GM12865 (cell line): ENCODE measurements at places on chromosomes 7 and 10.

DNA sequence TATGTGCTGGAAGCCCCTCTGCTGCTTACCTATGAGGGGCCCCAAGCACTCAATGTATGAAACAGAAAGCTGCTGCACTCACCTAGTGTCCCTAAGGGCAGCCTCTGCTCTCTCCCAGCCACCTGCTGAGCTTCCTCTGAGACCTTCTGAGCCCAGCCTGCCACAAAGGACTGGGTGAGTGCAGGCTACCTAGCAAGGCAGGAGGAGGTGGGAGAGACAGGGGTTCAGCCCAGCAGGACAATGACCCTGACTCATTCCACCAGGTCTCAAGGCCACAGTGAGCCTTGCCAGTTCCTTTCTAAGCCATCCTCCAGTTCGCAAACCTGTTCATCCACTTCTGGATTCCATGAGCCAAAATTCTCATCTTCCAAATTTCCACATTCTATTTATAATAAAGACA is 16.3 kb downstream of the VOPP1 start:
- peak; percentile 64 for DNase-seq

DNA sequence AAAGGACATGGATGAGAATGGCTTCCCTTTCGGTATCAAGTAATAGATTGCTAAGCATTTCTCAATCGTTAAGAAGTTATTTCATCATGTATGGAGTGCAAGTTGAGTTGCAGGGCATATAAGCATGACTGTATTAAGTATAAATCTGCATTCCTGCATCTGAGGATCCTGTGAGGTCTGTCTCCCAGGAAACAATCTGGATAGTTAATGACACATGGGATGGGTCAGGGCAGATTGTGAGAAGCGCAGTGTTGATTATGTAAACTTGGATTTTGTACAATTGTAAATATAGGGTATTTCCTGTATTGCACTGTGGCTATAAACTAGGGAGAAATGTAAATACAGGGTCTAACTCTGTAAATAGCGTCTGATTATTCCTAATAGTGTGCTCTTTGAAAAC is 102.6 kb downstream of the PLXDC2 start:
- DNase-seq, result no peak

DNA sequence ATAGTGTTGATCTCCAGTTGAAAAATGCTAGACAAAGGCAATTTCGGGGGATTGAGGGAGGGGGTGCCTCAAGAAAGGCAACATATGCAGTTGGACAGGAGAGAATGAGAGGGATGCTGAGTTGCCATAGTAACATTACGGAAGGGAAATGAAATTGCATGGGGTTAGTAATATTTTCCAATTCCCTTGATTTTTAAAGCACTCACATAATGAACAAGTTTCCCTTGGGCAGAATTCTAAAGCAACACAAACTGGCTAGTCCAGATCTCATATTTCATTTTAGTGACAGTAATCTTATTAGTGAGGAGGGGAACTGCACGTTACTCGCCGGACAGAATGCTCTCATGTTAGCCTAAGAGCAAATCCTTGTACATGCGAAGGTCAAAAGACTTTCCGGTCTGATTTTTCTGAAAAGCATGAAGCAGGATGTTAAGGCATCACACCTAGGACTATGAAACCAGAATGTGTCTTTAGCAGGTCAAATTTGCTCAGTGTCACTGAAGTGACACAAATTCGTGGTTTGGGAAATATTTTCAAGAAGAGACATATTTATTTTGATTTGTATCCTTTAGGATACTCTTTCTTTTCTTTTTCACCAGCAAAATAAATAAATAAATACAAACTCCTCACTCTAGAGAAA is 165.5 kb downstream of the ANK3 start:
- DNase-seq, result no peak

- DNase-seq, result no peak
These were observed 317.2 kb downstream of the PHF14 start for GRCh38 chr7:11290863-11291262.

- DNase-seq, result no peak
These were observed 243.7 kb upstream of the SP8 start for GRCh38 chr7:21030237-21030871.

DNA sequence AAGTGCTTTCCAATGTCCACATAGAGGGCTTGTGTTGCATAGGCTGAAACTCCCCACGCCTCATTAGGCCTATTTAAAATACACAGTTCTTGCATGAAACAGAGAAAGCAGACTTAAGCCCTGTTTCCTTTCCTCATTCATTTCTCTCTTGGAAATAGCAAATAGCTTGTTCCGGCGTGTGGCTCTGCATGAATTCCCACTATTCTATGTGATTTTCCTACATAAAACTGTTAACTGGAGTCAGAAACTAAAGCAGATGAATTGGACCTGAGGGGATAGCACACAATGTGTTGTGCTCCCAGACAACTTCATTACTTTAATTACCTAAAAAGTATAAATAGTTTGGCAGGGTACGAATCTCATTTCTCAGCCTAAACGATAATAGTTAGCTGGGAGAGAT is 981.5 kb downstream of the SORCS1 start:
- no peak for DNase-seq

DNA sequence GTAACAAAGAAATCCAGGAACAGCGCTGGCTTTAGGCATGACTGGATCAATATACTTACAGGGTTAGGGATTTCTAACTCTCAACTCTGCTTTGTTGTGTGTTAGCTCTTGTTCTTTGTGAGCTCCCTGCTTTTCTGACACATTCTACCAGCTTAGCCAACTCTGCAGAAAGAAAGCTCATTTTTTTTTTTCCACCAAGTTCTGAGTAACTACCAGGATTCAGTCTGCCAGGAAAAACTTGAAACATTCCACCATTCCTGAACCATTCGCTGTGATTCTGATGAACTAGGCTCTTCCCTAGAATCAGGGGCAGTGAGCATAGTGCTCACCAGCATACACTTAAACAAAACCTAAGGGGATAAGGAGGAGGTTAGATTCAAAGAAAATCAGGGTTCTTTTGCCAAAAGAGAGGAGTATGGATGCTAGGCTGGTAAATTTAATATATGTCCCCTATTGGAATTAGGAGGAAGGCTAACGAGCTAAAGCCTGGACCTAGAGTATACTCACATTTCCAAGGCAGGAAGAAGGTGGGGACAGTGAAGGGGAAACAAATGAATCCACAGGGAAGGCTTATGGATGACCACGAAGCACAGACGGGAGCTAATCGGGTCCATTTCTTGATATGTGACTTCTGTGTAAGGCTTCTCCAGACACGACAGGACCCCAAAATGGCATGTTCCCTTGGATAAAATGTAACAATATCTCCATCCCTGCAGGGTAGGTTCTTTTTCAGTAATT is 183.4 kb downstream of the PRKG1 start:
- no peak for DNase-seq

DNA sequence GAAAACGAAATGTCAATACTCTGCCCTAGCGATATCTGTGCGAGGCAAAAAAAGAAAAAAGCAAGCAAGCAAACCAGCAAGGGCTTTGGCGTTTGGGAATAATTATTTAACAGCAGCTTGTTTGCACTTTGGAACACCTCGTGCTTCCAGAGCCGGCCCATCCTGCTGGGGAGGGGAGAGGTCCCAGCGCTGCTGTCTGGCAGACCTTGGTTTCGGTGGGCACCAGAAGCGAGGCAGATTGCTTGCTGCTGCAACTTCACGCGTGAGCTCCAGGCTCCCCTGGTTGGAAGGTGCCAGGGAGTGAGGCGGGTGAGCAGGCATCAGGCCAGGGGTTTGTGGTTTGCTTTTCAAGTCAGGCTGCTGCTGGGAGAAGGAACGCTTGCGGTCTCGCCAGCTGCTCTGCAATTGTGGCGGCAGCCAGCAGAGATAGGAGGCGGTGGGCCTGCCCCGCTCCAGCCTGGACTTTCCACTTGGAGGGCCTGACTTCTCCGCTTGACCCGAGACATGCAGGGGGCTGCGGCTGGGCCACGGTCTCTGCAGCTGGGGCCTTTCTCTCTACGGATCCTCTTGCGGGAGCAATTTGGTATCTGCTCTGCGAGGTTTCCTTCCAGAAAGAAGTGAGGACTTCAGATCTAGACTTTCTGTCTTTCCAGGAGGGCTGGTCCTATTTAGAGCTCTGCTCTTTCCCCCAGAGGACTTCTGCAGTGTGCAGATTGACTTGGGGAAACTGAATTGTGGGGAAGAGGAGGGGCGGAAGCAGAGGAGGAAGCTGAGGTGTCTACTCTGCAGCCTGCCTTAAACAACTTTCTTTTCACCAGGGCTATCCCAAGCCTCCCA is 131.4 kb downstream of the PRPF18 start:
- peak; percentile 57 for DNase-seq
